ENCODE measurements at places on chromosomes 3 and 15. TPM values are rescaled to one million over a fixed set of nuclear protein-coding genes. Genes with fewer than 3 reads are reported as not detected.

CA12 gene
- total RNA-seq, result 98.9 TPM

CAPN3 gene
- 4.2 TPM for total RNA-seq

ERICH6 gene
- not detected for total RNA-seq

LIPH gene
- not detected for total RNA-seq

GP9 gene
- total RNA-seq, result not detected

LIPC gene
- total RNA-seq, result not detected

CCR4 gene
- total RNA-seq, result under 0.01 TPM

PPIP5K1 gene
- total RNA-seq, result 81.9 TPM

IL17RD gene
- total RNA-seq, result 3.0 TPM

GRM7 gene
- total RNA-seq, result not detected

SAMMSON gene
- total RNA-seq, result not detected

SERPINI2 gene
- not detected for total RNA-seq

LRRC34 gene
- total RNA-seq, result 1.8 TPM

SLC28A1 gene
- total RNA-seq, result not detected

ATRIP gene
- total RNA-seq, result 4.2 TPM

TPRG1 gene
- total RNA-seq, result 0.30 TPM

ITGA11 gene
- 52.5 TPM for total RNA-seq

PARP15 gene
- under 0.01 TPM for total RNA-seq

CNTN3 gene
- 0.97 TPM for total RNA-seq

C2CD4A gene
- total RNA-seq, result not detected

HRH1 gene
- 28.3 TPM for total RNA-seq

ZPLD1 gene
- 0.42 TPM for total RNA-seq

NOX5 gene
- 0.30 TPM for total RNA-seq

CPLX3 gene
- not detected for total RNA-seq

MESP1 gene
- under 0.01 TPM for total RNA-seq

GOLGA6L4 gene
- total RNA-seq, result 0.78 TPM

MESP2 gene
- total RNA-seq, result 0.30 TPM

LTF gene
- not detected for total RNA-seq

ZNF197 gene
- 19.4 TPM for total RNA-seq

PPP1R14D gene
- total RNA-seq, result not detected

All from smooth muscle cell of the umbilical artery (primary cell).